ENCODE measurements at places on chromosomes 4 and X.

DNA sequence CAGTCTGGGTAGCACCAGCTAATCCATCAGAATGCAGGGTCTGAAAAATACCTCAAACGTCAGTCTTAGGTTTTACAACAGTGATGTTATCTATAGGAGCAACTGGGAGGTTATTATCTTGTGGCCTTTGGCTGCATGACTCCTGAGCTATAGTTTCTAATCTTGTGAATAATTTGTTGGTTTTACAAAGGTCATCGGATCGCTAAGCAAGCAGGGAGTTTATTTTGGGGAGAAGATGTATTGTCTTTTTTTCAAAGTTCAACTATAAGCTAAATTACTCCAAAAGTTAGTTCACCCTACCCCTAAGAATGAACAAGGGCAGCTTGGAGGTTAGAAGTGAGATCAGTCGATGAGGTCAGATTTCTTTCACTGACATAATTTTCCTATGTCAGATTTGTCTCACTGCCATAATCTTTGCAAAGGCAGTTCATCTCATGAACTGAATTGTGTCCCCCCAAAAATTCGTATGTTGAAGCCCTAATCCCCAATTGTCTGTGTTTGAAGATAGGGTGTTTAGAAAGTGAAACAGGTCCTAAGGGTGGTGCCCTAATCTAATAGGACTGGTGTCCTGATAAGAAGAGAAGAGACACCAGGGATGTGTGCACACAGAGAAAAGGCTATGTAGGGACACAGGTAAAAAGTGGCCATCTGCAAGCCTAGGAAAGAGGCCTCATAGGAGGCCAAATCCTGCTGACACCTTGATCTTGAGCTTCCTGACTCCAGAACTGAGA lies 175.8 kb upstream of the GALNT7 start:
- DNase-seq = no peak

- no peak for DNase-seq
These were observed 44.2 kb downstream of the MAML3 start for GRCh38 chr4:140109737-140110136.

GRCh38 chr4:74098427-74098994 lies 484 bp downstream of the CXCL2 start:
- DNase-seq = no peak

DNA sequence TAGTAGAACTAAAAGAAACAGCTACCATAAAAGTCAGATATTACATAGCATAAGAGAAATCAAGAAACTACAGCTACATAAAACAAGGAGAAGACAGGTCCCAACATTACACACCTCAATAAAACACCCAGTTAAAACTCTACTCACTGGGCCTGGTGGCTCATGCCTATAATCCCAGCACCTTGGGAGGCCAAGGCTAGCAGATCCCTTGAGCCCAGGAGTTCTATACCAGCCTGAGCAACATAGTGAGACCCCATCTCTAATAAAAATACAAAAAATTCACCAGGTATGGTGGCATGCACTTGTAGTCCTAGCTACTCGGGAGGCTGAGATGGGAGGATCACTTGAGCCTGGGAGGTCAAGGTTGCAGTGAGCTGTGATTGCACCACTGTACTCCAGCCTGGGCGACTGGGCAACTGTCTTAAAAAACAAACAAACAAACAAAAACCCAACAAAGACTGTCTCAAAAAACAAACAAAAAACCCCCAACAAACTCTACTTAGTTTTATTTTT lies 15.2 kb upstream of the TXLNG start:
- no peak for DNase-seq

- DNase-seq = no peak
These were observed 5.7 kb upstream of the CXXC4 start for GRCh38 chr4:104500442-104500841.
